ENCODE measurements at places on chromosomes 16 and 17.

GRCh38 chr16:8739989-8740704, 57.3 kb downstream of the TMEM186 start:
- DNase-seq, result no peak

DNA sequence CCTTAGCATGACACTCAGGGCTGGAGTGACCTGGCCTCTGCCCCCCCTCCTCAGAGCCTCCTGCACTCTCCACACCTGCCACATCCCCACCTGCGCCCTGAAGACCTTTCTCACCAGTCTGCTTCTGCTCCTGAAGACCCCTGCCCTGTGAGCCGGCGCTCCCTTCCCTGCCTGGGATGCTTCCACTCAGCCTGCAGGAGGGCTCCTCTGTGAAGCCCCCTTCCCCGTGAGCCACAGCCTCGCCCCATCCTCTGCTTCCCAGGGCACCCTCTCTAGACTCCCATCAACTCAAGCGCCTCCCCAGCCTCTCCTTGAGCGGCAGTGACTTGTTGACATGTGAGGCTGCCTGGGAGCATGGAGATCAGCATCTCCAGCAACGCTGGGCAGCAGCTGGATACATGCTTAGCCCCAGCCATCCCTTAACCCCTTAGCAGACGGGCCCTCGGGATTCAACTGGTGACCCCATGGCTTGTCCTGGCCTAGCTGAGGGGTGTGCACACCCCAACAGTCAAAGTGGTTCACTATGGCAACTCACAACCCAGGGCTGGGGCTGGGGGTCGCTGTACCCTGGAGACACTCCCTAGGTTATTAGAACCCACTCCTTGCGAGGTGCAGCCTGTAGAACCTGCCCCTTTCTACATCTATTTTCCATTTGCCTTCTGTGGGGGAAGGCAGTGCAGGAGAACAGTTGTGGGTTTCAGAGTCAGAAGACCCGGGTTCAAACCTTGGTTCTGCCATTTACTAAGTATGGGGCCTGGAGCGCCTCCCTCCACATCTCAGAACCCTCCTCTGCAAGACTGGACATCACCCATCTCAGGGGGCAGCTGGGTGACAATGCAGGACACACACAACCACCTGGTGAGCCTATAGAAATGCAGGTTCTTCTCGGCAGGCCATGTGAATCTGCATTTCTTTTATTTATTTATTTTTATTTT, 21.5 kb downstream of the TMEM235 start:
- no peak for DNase-seq

DNA sequence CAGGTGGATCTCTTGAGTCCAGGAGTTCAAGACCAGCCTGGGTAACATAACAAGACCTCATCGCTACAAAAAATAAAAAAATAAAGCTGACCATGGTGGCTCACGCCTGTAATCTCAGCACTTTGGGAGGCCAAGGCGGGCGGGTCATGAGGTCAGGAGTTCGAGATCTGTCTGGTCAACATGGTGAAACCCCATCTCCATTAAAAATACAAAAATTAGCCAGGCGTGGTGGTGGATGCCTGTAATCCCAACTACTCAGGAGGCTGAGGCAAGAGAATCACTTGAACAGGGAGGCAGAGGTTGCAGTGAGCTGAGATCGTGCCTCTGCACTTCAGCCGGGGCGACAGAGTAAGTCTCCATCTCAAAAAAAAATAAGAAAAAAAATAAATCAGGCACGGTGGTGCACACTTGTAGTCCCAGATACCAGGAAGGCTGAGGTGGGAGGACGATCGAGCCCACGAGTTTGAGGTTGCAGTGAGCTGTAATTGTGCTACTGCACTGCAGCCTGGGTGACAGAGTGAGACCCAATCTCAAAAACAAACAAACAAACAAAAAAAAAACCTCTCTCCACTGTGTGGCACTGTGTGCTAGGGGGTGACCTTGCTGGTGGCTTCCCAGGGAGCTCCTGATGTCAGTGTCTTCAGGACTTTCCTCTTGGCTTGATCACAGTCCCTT, 19.8 kb upstream of the MAPK3 start:
- DNase-seq, result no peak

DNA sequence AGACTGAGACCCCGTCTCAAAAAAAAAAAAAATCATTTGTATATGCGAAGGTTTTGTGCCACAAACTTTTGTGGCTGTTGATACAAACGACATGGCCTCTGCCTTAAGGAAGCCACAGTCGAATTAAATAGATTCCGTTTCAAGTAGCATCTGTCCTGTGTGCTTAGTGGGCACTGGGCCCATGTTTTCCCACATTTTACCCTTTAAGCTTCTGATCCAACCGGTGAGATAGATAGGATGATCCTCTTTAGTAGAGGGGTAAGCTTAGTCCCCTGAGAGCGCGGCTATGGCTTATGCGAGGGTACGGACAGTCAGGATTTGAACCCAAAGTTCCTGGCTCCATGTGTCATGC, 776 bp upstream of the TMEM219 start:
- DNase-seq, result no peak

- no peak for DNase-seq
These were observed 167.5 kb downstream of the CDK5R1 start for GRCh38 chr17:32654324-32654723.

DNA sequence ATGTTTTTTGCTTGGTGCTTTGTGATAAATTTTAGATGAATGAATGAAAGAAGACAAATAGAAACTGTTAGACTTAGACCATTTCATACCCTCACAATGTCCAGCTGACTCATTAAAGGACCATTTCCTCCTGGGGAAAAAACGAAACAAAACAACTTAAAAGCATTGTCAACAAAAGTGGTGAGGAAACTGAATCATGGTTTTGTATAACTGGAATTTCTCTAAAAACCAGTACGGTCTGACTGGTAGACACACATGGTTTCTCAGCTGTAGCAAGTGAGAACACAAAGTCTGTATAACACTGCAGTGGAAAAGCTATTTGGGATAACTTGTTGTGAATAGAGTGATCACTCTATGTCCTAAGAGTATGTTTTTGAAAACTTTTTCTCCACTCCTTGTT, 5.3 kb upstream of the DDX52 start:
- peak; percentile 82 for DNase-seq

DNA sequence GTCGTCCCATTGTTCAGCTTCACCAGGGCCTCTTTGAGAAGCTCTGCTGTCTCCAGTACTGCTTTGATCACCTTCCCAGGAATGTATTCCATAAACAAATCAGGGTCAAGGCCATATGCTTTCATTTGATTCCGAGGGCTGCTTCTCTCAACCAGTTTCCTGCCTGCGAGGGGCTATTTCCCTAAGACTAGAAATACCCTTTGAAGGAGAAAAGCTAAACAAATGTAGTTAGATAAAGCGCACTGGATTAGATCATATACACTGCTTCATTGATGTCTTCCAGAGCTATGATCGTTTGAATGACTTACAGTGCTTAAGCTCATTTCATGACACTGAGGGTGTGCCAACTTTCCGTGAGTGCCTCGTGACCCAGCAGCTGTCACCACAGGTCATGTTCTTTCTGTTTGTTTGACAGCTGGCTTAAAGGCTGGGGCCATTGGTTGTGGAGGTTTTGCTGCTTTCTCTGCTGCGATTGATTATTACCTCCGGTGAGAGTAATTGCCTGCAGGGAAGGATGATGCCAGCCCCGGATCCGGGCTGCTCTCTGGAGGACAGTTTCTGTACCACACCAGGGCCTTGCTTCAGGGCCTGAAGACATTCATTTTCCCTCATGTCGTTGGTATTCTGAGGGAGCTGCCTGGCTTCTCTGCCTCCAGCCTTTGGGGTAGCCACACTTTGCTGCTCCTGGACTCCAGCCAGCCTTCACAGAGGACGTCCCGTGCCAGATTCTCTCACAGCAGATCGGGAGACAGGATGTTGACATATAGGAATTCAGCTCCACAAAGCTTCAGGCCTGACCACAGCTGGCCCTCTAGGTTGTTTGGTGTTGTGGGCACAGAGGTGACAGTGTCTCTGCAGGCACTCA, 3.9 kb downstream of the TIMM22 start:
- peak; percentile 77 for DNase-seq

DNA sequence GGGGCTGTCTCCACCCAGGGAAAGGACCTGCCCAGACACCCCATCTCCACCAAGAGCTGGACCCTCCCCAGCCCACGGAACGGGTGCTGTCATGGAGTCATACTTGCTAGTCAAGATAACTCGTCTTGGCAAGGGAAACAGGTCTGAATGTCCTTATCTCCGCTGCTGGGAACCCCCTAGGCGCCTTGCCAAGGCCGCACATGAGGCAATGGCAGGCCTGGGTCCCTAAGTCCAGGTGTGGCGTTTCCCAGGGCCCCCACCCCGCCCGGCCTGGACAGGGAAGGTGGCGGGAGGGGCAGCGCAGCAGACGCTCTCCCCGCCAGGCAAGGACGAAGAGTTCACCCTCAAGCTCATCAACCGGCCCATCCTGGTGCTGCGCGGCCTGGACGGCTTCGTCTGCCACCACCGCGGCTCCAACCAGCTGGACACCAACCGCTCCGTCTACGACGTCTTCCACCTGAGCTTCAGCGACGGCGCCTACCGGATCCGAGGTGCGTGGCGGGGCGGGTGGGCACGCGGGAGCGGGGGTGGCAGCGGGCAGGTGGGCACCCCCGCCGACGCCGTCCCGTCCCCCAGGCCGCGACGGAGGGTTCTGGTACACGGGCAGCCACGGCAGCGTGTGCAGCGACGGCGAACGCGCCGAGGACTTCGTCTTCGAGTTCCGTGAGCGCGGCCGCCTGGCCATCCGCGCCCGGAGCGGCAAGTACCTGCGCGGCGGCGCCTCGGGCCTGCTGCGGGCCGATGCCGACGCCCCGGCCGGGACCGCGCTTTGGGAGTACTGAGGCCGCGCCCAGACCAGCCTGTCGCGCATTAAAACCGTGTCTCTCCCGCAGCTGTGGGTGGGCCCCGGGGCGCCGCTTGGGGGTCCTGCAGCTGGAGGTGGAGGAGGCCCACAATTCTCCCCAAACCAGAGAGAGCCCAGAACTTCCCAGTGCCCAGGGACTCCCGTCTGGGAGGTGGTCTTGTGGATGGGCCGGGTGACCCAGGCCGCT, 8.4 kb downstream of the FSCN2 start:
- DNase-seq, result no peak

- DNase-seq, result no peak
These were observed 338.1 kb downstream of the C16orf95 start for GRCh38 chr16:86979061-86979460.

- no peak for DNase-seq
These were observed 100.1 kb downstream of the IRF8 start for GRCh38 chr16:85998868-85999729.

DNA sequence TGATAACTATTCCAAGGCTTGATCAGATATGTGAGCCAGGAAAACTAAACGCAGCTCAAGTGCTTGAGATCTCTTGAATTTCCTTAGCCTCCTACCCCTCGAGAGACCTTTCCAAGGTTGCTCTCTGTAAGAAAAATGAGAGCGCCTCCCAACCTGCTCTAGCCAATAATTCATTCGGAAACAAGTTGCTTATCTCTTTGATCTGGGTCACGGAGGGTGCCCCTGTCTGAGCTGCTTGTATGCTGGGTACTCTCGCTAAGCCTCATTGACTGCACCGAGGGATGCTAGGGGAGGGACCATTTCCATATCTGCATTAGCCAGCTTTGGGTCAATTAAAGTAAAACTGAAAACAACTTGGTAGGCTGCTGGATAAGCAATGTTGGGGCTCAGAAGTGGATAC, 70.1 kb upstream of the SHISA6 start:
- DNase-seq, result no peak

GRCh38 chr17:50977487-50978159, 111.5 kb upstream of the TOB1 start:
- no peak for DNase-seq

GRCh38 chr17:62085511-62086408, 20.7 kb upstream of the MED13 start:
- peak; percentile 55 for DNase-seq

DNA sequence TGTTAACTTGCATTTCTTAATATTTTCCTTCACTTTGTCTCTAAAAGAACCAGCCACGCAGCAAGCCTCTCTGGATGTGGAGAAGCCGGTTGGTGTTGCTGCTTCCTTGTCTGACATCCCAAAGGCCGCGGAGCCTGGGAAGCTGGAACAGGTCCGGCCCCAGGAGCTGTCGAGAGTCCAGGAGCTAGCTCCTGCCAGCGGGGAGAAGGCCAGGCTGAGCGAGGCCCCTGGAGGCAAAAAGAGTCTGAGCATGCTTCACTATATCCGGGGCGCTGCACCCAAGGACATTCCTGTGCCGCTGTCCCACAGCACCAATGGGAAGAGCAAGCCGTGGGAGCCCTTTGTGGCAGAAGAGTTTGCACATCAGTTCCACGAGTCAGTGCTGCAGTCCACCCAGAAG, 22.8 kb downstream of the GINS2 start:
- no peak for DNase-seq

- peak; percentile 61 for DNase-seq
These were observed 7.0 kb upstream of the ARHGAP23 start for GRCh38 chr17:38421171-38421841.

GRCh38 chr16:49499414-49499785, 125.8 kb downstream of the C16orf78 start:
- DNase-seq, result no peak

- no peak for DNase-seq
These were observed 1297.6 kb upstream of the GOT2 start for GRCh38 chr16:60031740-60032139.

DNA sequence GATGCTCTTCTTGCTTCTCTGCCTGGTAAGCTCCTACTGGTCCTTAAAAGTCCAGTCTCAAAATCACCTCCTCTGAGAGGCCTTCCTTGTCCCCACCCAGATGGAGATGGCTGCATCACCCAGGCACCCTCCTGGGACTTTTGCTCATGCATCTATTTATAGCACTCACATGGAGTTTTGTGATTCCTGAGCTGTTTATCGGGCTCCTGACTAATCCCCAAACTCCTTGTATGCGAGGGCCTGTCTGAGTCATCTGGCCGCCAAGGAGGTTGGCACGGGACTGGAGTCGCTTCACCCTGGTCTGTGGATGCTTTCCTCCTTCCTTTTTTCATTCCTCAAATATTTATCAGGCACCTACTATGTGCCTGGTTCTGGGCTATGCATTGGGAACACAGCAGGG, 2.3 kb upstream of the MAP2K3 start:
- peak; percentile 95 for DNase-seq

DNA sequence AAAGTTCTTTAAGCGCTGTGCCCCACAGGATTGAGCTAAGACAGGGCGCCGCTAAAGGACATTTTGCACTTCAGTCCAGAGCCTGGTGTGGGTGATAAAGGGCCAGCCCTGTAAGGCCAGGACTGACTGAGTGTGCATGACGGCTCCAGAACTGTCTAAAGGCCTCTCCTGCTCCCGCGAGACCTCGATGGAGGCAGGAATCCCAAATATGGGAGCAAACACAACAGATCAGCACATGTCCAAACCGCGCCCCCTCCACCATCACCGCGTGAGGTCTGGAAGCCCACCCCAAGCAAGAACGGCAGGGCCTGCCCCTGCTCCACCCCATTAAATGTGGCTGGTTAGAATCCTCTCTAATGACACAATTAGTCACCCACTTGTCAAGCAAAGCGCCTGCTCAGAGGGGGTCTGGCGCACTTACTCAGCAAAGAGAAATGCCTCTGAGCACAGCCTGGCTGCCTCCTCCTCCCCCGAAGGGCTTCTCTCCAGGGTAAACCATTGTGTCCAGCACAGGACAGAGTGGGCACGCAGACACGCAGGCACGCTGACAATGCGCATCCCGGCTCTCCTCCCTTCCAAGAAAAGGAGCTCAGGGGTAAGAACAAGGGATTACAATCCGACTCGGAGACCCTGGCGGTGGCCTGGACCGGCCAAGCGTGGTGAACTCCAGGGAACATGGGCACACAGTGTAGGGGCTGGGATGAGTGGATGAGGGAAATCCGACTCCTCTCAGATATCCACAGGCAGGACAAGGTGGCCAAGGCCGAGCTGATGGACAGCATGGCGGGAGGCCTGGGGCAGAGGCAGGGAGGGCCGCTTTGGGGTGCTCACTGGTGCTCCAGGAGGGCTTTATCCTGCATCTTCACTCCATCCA, 1.5 kb downstream of the MXRA7 start:
- peak; percentile 98 for DNase-seq

Data from fibroblast of villous mesenchyme (primary cell).